Ecto neural progenitor cell (in vitro differentiated cells): ENCODE measurements at places on chromosomes 3 and 15.

DNA sequence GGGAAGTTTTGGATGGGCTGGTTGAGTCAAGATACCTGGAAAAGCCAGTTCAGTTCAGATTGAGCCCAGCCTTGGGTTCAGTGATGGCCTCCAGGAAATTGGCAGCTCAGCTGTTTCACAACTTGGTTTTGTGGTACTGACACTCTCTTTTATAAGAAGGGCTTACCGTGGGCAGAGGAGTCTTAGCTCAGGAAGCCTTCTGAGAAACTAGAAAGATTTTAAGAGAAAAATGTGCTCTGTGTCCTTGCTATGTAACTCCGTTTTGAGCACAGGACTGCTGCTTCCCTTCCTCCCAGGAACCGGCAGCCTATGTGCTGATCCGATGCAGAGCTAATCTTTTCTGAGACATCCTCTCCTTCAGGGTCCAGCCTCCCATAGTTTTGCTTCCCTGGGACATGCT is 46.6 kb upstream of the RASGRP1 start:
- DNase-seq = no peak

- DNase-seq = no peak
These were observed 38.4 kb downstream of the NDUFB4 start for GRCh38 chr3:120634539-120634938.

- no peak for DNase-seq
These were observed 665 bp downstream of the GATM start for GRCh38 chr15:45377609-45378148.

GRCh38 chr3:150764566-150764965 is 1.6 kb upstream of the SIAH2 start:
- no peak for DNase-seq
